ENCODE measurements at places on chromosomes 4 and X.

DNA sequence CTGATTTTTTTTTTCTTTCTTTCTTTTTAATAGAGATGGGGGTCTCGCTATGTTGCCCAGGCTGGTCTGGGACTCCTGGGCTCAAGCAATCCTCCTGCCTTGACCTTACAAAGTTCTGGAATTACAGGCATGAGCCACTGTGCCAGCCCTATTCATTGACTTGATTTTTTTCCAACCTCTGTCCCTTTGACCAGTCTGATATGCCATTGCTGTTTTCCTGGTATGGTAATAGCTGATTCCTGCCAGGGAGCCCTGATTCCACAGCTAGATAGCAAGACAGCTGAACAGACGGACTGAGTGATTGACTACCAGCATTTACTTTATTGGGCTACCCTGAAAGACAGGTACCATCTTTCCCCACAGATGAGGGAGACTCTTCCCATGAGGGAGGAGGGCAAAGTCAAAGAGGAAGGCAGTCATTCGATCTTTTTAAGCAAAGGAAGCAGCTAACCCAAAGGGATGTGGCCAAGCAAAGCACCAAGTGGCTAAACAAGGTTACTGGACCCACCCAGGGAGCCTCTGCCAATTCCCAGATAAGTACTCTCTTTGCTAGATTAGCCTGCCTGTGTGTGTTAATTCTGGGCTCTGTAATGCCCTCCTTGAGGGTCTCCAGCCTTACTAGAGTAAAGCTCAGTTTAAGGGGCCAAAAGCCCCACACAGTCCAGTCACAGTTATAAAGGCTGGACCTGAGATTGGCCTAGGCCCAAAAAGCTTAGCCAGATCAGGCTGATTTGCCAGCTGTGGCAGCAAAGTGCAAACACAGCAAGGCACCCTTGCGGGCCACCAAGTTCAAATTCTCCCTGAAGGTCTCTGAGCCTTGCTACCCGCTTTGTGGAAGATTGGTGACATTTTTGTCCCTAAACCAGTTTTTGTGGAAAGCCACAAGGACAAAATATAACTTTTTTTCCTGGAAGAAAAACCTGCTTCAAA, 192.4 kb upstream of the GPC4 start:
- peaks cover 8% of the 10 kb centered on the region for H3K4me1 ChIP-seq
- H3K27ac ChIP-seq = no peak overlapping the region
- H3K36me3 ChIP-seq = no peaks in the 10 kb centered on the region
- DNase-seq = no peak
- no peak overlapping the region for H3K4me3 ChIP-seq
- no peaks in the 10 kb centered on the region for H3K27me3 ChIP-seq

DNA sequence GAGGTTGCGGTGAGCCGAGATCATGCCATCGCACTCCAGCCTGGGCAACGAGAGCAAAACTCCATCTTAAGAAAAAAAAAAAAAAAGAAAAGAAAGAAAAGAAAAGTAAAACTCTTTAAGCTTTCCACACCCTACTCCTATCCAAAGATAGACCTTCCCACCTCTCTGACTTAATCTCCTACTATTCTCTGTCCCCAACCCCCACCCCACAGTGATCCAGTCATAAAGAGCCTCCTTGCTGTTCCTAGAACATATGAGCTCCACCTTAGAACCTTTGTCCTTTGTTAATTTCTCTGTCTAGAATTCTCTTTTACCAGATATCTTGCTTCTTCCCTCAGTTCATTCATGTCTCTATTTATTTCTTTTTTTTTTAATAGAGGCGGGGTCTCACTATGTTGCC, 30.1 kb upstream of the MSN start:
- no peaks in the 10 kb centered on the region for H3K27me3 ChIP-seq
- no peak overlapping the region for H3K4me3 ChIP-seq
- DNase-seq = no peak
- no peaks in the 10 kb centered on the region for H3K36me3 ChIP-seq
- H3K4me1 ChIP-seq = no peaks in the 10 kb centered on the region

GRCh38 chr4:139562067-139562684, 6.2 kb upstream of the SETD7 start:
- no peak for DNase-seq
- H3K4me1 ChIP-seq = peaks cover 11% of the 10 kb centered on the region
- no peak overlapping the region for H3K27ac ChIP-seq
- no peak overlapping the region for H3K4me3 ChIP-seq

DNA sequence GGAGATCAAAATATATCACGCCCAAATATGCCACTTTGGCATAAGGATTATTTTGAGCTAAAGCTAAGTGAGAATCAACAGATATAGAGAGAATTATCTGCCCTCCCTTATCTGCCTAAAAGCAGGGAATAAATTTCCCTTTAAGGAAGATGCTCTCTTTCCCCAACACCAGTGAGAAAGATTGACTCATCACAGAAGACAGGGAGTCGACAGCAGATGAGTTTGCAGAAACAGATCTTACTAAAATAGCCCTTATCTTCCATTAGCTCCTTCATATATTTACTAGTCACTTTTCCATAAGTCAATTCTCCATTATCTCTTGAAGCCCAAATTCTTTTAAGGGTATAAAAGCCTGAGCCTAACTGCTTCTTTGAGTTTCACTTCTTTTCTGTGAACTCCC, 156.6 kb downstream of the CAMK2D start:
- H3K27me3 ChIP-seq = no peaks in the 10 kb centered on the region
- DNase-seq = no peak
- H3K36me3 ChIP-seq = no peaks in the 10 kb centered on the region
- H3K4me1 ChIP-seq = no peaks in the 10 kb centered on the region

GRCh38 chrX:23844502-23845138, 61.6 kb downstream of the SAT1 start:
- no peaks in the 10 kb centered on the region for H3K36me3 ChIP-seq
- no peak overlapping the region for H3K4me3 ChIP-seq
- H3K4me1 ChIP-seq = peaks cover 16% of the 10 kb centered on the region
- H3K27ac ChIP-seq = peak overlapping the region; percentile 5
- DNase-seq = no peak
- no peaks in the 10 kb centered on the region for H3K27me3 ChIP-seq

DNA sequence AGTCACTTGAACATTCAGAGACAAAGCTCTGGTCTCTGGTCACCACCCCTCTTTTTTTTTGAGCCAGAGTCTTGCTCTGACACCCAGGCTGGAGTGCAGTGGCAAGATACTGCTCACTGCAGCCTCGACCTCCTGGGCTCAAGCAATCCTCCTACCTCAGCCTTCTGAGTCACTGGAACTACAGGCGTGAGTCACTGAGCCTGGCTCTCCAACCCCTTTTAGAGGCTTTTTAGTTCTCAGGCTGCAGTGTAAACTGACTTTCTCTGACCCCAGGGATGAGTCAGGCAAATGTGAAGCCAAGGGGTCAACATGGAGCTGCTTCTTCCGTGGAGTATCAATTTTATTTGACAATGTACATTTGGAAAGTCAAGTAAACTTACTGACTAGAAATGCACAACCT, 229.2 kb downstream of the PTTG2 start:
- H3K4me3 ChIP-seq = no peak overlapping the region
- DNase-seq = peak; percentile 59
- H3K27ac ChIP-seq = peak overlapping the region; percentile 79
- H3K36me3 ChIP-seq = peaks cover 5% of the 10 kb centered on the region
- no peaks in the 10 kb centered on the region for H3K27me3 ChIP-seq
- peaks cover 23% of the 10 kb centered on the region for H3K4me1 ChIP-seq

DNA sequence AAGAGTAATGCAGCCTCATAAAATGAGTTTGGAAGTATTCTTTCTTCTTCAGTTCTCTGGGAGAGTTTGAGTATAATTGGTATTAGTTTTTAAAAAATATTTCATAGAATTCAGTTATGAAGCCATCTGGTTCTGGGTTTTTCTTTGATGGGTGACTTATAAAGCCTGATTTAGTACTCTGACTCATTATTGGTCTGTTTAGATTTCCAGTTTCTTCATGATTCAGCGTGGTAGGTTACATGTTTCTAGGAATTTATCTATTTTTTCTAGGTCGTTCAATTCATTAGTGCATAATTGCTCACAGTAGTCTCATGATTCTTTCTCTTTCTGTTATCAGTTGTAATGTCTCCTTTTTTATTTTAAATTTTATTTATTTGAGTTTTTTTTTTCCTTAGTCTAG, 111.2 kb downstream of the CEP44 start:
- H3K4me3 ChIP-seq = no peak overlapping the region
- H3K27me3 ChIP-seq = no peaks in the 10 kb centered on the region
- no peak for DNase-seq
- H3K36me3 ChIP-seq = no peaks in the 10 kb centered on the region
- peaks cover 18% of the 10 kb centered on the region for H3K4me1 ChIP-seq

GRCh38 chr4:121728798-121729226, 32.0 kb upstream of the ANXA5 start:
- no peak for DNase-seq
- no peaks in the 10 kb centered on the region for H3K36me3 ChIP-seq
- no peak overlapping the region for H3K27ac ChIP-seq
- H3K27me3 ChIP-seq = no peaks in the 10 kb centered on the region

DNA sequence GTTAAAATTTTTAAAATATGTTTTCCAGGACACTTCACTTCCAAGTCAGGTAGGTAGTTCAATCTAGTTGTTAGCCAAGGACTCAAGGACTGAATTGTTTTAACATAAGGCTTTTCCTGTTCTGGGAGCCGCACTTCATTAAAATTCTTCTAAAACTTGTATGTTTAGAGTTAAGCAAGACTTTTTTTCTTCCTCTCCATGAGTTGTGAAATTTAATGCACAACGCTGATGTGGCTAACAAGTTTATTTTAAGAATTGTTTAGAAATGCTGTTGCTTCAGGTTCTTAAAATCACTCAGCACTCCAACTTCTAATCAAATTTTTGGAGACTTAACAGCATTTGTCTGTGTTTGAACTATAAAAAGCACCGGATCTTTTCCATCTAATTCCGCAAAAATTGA, 49.7 kb downstream of the XIAP start:
- DNase-seq = no peak
- H3K27ac ChIP-seq = no peak overlapping the region
- H3K4me1 ChIP-seq = peaks cover 19% of the 10 kb centered on the region
- no peak overlapping the region for H3K4me3 ChIP-seq
- H3K27me3 ChIP-seq = no peaks in the 10 kb centered on the region
- H3K36me3 ChIP-seq = peaks cover 13% of the 10 kb centered on the region

DNA sequence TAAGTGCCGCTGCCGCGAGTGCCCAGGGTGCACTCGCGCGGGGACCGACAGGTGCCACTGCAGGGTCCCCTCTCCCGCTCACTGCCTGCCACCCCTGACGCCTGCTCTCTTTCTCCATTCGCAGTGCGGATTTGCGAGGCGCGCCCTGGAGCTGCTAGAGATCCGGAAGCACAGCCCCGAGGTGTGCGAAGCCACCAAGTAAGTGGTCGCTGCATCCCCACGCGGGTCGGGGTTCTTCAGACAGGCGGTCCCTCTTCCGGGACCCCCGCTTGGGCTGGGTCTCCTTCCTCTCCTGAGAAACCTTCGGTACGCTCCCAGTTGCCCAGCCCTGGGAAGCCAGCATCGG, 547 bp downstream of the GUCY1A1 start:
- H3K27ac ChIP-seq = peak overlapping the region; percentile 81
- H3K4me1 ChIP-seq = peaks cover 29% of the 10 kb centered on the region
- H3K27me3 ChIP-seq = no peaks in the 10 kb centered on the region

- peaks cover 54% of the 10 kb centered on the region for H3K27me3 ChIP-seq
- no peak for DNase-seq
- no peaks in the 10 kb centered on the region for H3K36me3 ChIP-seq
- H3K4me1 ChIP-seq = no peaks in the 10 kb centered on the region
- H3K27ac ChIP-seq = no peak within 1 kb of the TSS
- no peak within 1 kb of the TSS for H3K4me3 ChIP-seq
These were observed at the start of gene ARMCX2 for GRCh38 chrX:101659601-101660063. ARMCX2 (minus strand) TSS chrX:101659850; CDS start chrX:101657588, 2,262 bp downstream.

DNA sequence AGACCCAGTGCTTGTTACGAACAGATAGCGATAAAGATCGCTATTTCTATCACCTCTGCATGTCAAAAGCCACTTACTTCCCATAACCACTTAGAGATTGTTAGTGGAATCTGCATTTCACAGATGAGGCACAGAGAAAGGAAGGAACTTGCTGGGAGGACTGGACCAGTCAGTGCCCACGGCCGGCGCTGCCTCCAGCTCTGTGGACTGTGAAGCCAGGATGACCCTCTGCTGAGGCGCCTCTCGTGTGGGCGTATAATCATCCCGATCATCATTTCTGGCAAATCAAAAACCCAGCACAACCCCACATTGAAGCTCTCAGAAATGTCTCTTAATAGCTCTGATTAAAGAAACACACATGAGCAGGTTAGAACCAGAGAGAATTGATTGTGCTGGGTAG, 61.5 kb upstream of the ADRA2C start:
- no peak overlapping the region for H3K4me3 ChIP-seq
- peaks cover 86% of the 10 kb centered on the region for H3K27me3 ChIP-seq
- no peaks in the 10 kb centered on the region for H3K36me3 ChIP-seq
- no peaks in the 10 kb centered on the region for H3K4me1 ChIP-seq
- no peak overlapping the region for H3K27ac ChIP-seq

- H3K4me1 ChIP-seq = peaks cover 20% of the 10 kb centered on the region
- no peaks in the 10 kb centered on the region for H3K27me3 ChIP-seq
- no peak for DNase-seq
- no peak overlapping the region for H3K27ac ChIP-seq
- H3K36me3 ChIP-seq = no peaks in the 10 kb centered on the region
These were observed 403.1 kb downstream of the MID1IP1 start for GRCh38 chrX:39204353-39204752.

DNA sequence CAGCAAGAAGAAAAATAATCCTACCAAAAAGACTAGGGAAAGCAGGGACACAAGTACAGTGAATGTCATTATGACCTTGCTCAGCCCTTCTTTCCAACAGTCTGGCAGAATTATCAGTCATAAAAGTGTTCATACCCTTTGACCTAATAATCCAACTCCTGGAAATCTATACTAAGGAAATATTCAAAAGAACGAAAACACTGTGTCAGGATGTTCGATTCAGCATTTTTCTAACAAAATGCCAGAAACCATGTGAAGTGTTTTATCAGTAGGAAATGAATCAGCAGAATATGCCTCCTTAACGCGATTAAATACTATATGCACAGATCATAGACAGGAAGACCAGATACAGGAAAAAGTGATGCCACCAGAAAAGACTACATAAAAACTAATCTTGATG, 16.2 kb upstream of the S100G start:
- H3K27me3 ChIP-seq = no peaks in the 10 kb centered on the region
- H3K4me3 ChIP-seq = no peak overlapping the region
- DNase-seq = no peak
- H3K36me3 ChIP-seq = peaks cover 8% of the 10 kb centered on the region
- no peaks in the 10 kb centered on the region for H3K4me1 ChIP-seq

- no peak within 1 kb of the TSS for H3K27ac ChIP-seq
- no peak within 1 kb of the TSS for H3K4me3 ChIP-seq
- no peaks in the 10 kb centered on the region for H3K4me1 ChIP-seq
- H3K27me3 ChIP-seq = peaks cover 12% of the 10 kb centered on the region
These were observed at the start of gene EGFL6 for GRCh38 chrX:13569479-13570260. EGFL6 (plus strand) TSS chrX:13569601; CDS start chrX:13569862, 261 bp downstream.

GRCh38 chr4:138087066-138087719, 155.0 kb downstream of the SLC7A11 start:
- no peaks in the 10 kb centered on the region for H3K27me3 ChIP-seq
- H3K36me3 ChIP-seq = no peaks in the 10 kb centered on the region
- H3K27ac ChIP-seq = no peak overlapping the region
- no peak for DNase-seq

All from Calu3 (cell line).